ENCODE measurements at places on chromosomes 2 and 18.

DNA sequence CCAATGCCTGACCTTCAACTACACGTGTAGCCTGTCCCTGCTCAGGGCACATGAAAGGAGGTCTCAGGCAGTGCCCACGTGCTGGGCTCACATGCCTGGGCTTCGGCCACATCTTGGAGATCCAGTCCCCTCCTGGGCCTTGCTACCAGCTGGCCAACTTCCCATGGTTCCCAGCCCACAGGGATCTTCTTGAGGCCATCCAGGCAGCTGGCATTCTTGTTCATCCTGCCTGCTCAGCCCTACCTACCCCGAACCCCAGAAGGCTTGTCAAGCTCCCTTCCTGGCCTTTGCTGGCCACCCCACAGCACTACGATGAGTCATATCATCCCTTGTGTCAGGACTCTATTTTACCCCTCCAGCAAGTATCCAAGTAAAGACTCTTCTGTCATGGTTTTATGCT lies 97.1 kb downstream of the ZBTB7C start:
- DNase-seq = no peak
- no peaks in the 10 kb centered on the region for H3K36me3 ChIP-seq
- H3K4me1 ChIP-seq = peaks cover 12% of the 10 kb centered on the region
- no peaks in the 10 kb centered on the region for H3K27me3 ChIP-seq
- no peak overlapping the region for H3K27ac ChIP-seq
- H3K4me3 ChIP-seq = no peak overlapping the region

GRCh38 chr2:179247318-179248023 lies 17.2 kb downstream of the SESTD1 start:
- H3K4me1 ChIP-seq = no peaks in the 10 kb centered on the region
- no peak overlapping the region for H3K4me3 ChIP-seq
- H3K27me3 ChIP-seq = no peaks in the 10 kb centered on the region
- DNase-seq = no peak

DNA sequence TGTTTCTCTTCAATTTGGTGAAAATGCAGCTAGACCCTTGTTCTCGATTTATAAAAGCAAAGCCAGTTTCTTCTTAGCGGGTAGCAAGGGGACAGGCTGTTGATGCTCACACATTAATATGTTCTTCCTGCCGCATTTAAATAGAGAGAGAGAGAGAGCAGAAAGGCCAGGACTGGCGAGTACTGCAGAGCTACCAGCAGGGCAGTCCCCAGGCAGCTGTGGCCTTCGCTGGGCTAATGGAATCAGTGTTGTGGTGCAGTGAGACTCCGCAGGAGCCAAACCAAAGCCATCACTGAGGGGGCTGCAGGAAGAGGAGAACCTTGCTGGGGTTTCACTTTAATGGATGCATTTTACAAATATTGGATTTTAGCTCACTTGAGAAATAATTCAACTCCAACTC lies 223.6 kb downstream of the ACTR3 start:
- H3K36me3 ChIP-seq = no peaks in the 10 kb centered on the region
- no peak for DNase-seq
- no peaks in the 10 kb centered on the region for H3K27me3 ChIP-seq
- H3K27ac ChIP-seq = no peak overlapping the region

- H3K27me3 ChIP-seq = no peaks in the 10 kb centered on the region
- H3K36me3 ChIP-seq = no peaks in the 10 kb centered on the region
- no peaks in the 10 kb centered on the region for H3K4me1 ChIP-seq
- no peak overlapping the region for H3K27ac ChIP-seq
- H3K4me3 ChIP-seq = no peak overlapping the region
- no peak for DNase-seq
Measured at GRCh38 chr18:73979742-73980141, 167.9 kb downstream of the FBXO15 start.
